Breast epithelium (tissue), 4 donors: ENCODE measurements at places on chromosomes 13 and 19. TPM values are rescaled to one million over a fixed set of nuclear protein-coding genes. Genes with fewer than 3 reads are reported as not detected.

Gene TLE6
- 1.6 TPM for total RNA-seq

Gene DPRX
- not detected for total RNA-seq

Gene LILRB5
- 2.0 TPM for total RNA-seq

DNA sequence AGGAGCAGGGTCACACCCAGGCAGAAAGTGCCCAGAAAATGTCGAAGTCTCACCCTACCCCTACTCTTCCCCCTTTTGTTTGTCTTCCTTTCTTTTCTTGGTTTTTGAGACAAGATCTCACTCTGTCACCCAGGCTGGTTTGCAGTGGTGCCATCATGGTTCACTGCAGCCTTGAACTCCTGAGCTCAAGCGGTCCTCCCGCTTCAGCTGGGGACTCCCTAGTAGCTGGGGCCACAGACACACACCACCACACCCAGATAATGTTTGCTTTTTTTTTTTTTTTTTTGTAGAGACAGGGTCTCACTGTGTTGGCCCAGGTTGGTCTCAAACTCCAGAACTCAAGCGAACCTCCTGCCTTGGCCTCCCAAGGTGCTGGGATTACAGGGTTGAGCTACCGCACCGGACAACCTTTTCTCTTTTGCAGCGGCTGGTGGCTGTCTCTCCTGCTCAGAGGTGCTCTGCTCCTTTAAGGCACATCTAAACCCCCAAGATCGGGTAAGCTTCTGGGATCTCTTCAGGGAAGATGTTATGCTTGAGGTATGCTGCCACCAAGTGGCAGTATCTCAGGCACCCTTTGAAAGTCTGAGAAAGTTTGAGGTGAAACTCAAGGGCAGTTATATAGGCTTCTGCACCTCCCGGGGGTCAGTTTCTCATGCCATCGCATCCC is 22.4 kb upstream of the EBI3 start:
- DNase-seq = no peak

DNA sequence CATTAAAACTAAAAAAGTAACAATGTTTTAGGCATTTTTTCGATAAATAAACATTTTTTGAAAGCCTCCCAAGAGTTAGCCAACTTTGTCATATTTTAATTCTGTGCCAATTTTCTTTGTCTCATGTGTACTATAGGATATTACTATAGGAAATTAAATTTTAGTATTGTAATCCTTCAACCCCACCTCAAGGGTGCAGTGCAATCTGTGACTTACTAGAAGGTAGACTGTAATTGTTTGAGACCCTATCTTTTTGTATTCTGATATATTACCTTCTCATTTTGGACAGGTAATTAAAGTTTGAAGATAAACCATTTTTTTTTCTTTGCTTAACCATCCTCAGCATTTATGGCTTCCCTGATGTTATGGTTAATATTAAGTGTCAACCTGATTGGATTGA is 457.8 kb downstream of the PCDH20 start:
- DNase-seq = no peak

DNA sequence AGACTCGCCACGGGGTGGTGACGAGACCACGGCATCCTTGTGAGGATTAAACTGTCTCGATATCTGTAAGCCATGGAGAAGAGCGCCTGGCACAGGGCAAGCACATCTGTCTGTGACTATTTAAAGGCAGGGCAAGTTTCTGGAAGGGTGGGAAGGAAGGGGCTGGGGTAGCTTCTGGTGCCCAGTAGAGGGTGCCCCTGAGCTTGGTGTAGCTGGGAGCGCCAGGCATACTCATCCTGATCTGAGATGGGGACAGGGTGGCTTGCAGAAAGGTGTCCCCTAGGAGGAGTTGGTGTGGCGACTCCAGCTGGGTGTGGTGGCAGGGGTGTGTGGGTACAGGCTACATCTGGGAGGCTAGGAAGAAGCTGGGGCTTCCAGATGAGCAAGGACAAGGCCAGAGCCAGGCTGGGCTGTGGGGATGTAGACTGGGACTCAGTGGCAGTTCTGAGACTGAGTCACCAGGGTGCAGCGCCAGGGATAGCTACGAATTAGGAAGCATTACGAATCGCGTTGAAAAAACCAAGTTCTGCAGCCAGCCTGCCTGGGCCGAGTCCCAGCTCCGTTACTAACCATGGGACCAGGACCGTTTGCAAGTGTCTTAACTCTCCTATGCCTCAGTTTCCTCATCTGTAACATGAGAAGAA is 23.1 kb upstream of the ASPDH start:
- DNase-seq = no peak

DNA sequence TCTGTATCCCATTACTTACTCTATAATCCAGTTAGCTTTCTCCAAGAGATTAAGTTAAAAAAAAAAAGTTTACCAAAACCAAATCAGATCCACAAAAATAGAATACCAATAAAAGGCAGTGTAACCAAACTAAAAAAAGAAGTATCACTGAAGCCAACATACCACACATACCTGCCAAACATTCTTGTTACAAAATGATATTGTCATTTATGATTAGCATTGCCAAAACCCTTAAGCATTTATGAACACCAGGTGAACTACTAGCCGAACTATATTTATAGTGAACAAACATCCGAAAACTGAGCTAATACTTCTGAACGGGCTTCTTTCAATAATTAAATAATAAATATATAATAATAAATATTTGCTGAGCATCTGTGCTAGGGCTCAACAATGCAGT is 59.1 kb upstream of the EEF1AKMT1 start:
- no peak for DNase-seq

DNA sequence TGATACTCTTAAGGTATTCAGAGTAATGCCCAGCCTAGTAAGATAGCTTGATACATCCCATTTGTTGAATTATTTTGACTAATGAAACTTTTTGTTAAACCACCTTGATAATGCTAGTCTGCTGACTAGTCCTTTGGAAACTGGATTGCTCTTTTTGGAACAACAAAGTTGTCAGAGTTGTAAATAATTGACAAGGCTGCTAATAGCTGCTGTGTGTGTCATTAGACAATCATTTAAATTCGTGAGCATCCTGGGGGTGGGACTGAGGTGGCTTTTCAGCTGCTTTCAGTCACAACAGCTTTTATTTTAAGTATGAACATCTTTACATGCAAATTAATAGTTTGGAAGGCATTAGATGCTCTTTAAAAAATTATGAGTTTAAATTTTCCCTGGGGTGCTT is 153.5 kb downstream of the HS6ST3 start:
- no peak for DNase-seq
